ENCODE measurements at places on chromosomes 6 and 20.
A peak's percentile ranks its signal among the peaks of the same experiment; 100 is the strongest.

GRCh38 chr6:156832231-156832647 is 55.1 kb downstream of the ARID1B start:
- no peak for DNase-seq

DNA sequence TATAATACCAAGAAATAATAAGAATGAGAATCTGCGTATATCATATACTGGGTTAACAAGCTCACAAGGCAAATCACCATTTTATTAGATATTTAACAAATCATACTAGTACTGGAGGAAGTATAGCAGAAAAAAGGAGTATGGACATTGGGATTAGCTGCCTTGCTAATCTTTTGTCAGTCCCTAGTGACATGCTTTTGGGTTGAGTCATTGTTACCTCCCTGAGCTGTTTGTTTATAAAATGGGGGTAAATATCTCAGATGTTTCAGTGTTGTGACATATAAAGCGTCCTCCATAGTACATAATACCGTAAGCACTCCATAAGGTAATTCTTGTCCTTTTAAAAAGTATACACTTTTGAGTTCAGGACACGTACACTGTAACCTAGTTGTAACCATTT is 107.0 kb downstream of the ESR1 start:
- DNase-seq, result no peak

DNA sequence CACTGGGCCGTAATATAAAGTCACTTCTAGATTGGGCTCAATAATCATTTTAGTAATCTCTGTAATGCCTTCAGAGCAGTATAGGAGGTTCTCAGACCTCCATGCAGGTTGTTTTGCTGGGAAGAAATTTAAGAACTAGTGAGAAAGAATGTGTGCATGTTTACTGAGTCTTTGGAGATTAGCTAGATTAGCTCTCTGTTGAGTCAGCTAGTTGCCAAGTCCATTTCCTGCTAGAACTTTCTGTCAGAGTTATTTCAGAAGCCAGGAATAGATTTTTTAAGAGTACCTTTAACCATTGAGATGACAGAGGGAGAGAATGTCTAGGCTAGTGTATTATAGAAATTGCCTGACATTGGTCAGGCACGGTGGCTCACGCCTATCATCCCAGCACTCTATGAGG is 33.3 kb downstream of the ORC3 start:
- DNase-seq, result no peak

DNA sequence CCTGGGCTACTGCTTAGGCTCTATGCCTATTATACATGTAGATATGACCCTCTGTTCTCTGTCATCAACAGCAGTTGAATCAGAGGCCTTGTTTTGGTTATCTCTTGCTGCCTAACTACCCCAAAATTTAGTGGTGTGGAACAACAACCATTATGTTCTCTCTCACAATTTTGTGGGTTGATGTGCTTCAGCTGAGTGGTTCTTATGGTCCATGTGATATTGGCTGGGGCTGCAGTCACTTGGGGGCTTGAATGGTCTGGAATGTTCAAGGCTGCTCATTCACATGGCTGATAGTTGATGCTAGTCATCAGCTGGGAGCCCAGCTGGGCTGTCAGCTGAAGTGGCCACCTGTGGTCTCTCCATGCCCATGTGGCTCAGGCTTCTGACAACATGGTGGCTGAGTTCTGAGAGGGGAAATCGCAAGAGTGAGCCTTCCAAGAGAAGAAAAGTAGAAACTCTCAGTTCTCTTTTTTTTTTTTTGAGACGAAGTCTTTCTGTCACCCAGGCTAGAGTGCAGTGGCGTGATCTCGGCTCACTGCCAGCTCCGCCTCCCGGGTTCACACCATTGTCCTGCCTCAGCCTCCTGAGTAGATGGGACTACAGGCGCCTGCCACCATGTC is 47.8 kb downstream of the SHLD1 start:
- DNase-seq, result no peak

DNA sequence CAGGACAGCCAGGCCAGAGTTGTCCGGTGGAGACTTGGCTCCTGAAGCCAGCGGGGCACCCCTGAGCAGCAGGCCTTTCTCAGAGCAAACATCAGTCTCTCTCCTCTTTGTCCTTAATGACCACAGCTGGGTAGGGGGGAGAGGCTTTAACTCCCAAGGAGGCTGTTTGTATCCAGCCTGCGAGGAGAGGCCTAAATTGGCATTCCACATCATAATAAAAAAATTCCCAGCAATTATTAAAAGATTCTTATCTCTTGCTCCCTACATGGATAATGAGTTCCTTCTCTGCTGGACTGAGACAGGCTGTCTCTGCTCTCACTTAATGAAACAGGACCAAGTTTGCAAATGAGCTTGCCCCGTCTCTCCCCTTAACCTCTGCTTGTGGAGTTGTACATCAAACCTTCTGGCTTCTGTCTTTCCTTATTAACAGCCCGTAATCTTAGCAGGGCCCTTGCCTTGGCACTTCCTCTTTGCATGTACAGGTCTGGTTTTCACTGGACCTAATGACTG is 838.2 kb downstream of the MAFB start:
- DNase-seq, result no peak

GRCh38 chr6:28212510-28213212 is 12.4 kb upstream of the ZSCAN9 start:
- peak; percentile 28 for DNase-seq

- no peak for DNase-seq
Measured at GRCh38 chr20:41776421-41776820, 158.2 kb upstream of the CHD6 start.

- DNase-seq, result no peak
Measured at GRCh38 chr6:23735151-23735550, 390.9 kb upstream of the NRSN1 start.

GRCh38 chr6:80325742-80326141 is 219.3 kb downstream of the BCKDHB start:
- DNase-seq, result no peak

DNA sequence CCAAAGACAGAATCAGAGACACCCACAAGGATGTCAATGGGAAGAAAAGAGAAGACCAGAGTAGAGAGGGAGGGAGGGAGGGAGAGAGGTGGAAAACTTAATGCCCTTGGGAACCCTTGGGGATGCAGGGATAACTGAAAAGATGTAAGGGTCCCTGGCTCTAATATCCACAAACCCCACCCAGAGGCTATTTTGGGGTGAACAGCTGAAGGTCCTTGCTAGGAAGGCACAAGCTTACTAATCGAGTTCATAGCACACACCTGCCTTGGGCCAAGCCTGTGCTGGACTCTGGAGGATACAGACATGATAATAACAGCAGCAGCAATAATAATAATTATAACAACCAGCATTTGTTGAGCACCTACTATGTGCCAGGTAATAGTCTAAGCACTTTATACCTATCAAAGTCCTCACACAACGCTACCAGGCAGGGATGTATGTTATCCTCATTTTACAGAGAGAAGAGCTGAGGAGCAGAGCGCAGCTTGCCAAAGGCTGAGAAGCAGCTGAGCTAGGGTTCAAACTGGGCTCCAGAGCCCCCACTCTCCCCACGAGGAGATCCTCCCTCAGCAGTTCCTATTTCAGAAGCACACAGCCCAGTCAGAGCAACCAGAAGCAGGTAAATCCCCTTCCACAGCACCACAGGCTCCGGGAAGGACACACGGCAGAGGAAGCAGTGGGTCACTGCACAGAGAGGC is 174.2 kb downstream of the ANKRD60 start:
- no peak for DNase-seq

DNA sequence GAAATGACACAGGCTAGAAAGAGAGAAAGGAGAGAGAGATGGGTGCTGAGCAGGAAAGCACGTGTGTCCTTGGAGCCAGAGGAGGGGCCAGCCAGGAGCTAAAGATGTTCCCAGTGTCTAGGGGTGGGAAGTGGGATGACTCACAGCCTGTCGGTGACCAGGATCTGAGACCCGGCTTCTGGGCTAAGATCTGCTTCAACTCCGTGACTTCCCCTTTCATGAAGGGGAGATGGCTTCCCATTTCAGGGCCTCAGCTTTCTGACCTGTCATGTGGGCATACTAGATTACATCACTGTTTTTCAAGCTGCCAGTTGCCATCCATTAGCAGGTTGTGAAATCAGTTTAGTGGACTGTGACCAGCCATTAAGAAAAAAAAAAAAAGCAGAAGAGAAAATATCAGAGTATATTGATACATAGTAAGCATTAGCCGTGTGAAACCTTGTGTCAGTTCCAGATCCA is 5.4 kb downstream of the TGM3 start:
- no peak for DNase-seq

DNA sequence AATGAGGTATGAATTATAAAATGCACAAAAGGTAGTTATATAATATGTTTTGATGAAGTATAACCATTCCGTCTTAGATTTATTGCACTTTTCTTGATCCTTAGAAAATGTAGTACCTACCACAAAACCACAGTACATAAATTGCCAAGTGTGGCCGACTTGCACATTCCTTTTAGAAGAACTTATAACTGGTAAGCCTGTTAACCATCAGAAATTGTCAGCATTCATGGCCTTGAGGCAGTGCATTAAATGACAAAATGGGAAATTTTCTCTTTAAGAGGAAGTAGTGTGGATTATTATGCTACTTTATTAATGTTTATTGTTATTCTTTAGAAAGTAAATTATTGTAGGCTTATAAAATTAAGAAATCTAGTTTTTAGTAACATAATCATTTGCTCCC is 29.6 kb downstream of the TAB2 start:
- DNase-seq, result no peak
